ENCODE measurements at places on chromosomes 5 and 9. TPM values are rescaled to one million over a fixed set of nuclear protein-coding genes. Genes with fewer than 3 reads are reported as not detected.

DNA sequence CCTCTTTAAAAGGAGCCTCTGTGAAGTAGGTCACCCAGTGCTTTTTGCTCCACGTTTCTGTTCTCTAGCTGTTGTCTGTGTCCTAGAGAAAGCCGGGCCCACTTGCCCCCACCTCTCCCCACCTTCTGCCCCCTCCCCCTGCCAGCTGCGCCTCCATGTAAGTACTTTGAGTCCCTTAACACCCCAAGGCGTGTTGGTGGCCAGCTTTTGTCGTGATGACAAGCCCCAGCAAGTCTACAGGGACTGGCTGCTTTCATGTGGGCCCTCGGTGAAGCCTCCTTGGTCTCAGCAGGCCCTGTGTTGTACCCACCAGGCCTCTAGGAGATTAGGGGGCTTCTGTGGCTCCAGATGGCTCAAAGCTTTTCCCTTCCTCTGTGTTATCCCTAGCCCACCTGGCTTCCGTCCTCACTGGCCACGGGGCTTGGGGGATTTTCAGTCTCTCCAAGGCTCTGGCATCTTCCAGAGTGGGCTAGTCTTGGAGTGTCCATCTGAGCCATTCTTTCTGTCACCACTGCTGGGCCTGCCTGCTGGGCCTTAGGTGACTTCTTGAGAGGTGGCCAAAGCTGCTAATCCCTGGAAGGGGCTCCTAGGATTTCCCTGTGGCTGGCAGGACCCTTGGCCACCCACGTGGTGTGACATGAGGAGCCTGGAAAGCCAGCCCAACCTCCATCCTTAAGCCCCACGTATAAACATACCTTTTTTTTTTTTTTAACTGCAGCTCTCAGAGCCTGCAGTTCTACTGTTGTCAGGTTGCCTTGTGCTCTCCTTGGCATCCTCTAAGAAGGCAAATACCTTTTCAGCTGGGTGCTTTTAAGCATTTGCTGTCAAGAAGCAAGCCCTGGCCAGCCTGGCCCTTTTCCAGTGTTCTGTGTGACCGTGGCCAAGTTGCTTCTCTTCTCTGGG, 1.1 kb upstream of the NDST1 start:
- DNase-seq, result no peak

DNA sequence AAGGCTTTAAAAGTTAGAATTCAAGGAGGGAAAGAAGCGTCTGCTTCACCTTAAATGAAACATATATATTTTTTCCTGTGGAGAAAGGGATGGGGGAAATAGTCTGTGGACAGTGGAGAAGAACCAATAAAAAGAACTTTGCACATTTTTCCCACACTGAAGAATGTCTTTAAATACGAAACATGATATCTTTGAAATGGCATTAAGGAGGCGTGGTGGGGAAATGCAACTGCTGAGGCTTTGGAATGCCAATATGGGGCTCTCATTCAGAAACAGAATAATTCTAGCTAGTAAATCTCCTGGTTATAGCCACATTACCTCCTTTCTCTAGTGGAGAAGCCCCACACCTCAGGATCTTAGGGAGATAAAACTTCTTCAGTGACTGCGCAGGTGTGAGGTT, 46.8 kb downstream of the TNC start:
- DNase-seq, result no peak

GRCh38 chr5:141636106-141636412, 590 bp downstream of the HDAC3 start:
- no peak for DNase-seq

DNA sequence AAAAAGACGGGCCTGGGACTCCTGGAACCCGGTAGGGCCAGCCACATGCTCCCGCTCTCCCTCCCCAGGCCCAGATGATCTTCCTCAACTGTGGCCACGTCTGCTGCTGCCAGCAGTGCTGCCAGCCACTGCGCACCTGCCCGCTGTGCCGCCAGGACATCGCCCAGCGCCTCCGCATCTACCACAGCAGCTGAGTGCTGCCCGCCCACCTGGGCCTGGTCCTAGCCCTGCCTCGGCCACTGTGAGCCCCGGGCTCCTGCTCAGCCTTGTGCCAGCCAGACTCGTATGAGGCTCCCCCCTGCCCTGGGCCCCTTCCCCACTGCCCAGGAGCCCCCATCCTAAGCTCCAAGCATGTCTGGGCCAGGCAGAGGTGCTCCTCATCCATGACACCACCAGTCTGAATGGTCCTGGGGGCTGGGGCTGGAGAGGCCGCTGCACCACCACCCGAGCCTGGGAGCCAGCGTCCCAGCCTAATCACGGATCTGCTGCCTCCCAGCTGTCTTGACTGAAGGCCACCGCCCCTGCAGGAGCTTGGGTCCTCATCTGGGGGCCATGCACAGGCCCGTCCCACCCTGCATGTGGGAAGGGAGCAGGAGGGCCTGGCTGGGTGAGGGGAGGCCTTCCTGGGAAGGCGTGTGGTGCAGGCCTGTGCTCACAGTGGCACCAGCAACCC, 51.5 kb downstream of the LRSAM1 start:
- DNase-seq, result no peak

- no peak for DNase-seq
Observed at GRCh38 chr5:113578091-113578490, 64.6 kb downstream of the YTHDC2 start.

DNA sequence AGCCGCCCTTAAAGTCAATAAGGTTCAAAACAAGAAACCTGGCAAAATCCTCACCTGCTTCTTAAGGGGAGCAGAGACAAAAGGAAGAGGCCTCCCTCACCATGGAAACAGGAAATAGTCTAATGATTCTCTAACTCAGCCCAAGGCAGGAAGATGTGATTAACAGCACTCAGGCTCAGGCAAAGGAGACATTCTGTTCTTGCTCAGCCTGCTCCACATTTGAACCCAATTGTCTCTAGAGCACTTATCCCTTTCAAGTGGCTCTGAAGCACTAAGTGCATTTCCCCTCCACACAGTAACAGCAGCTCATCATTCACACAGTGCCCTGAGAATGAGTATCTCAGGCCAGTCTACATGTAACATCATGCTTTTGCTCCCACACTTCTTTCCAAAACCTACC, 72.3 kb downstream of the NIPSNAP3B start:
- no peak for DNase-seq

DNA sequence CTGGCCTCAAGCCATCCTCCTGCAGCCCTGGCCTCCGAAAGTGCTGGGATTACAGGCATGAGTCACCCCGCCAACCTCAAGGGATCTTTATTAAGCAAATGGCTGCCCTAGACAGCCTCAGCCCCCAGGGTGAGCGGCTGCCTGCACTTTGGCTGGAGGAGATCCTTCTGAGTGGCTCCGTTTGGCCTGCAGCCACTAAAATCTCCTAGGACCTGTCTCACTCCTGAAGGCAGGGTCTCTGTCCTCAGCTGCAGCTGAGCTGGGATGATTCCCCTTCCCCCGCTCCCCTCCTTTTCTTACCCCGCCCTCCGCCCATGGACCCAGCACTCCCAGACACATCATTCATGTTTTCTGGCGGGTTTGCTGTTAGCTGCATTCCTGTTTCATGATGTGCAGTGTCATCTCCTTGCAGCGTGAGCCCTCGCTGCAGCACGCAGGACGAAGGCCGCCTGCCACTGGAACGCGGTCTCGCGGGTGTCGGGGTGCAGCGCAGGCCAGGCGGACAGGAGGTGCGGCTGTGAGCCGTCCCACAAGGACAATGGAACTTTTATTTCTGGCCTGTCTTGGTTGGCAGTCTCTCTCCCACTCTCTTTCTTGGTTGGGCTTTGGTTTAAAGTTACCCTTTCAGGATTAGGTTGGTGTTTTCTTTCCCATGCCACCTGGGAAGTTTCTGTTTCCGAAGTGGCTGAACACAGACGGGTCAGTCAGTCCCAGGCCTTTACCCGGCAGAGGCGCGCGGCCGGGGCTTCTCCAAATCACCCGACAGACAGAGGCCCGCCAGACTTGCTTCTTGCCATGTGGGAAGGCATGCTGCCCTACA, 137.1 kb downstream of the FOXD1 start:
- no peak for DNase-seq

DNA sequence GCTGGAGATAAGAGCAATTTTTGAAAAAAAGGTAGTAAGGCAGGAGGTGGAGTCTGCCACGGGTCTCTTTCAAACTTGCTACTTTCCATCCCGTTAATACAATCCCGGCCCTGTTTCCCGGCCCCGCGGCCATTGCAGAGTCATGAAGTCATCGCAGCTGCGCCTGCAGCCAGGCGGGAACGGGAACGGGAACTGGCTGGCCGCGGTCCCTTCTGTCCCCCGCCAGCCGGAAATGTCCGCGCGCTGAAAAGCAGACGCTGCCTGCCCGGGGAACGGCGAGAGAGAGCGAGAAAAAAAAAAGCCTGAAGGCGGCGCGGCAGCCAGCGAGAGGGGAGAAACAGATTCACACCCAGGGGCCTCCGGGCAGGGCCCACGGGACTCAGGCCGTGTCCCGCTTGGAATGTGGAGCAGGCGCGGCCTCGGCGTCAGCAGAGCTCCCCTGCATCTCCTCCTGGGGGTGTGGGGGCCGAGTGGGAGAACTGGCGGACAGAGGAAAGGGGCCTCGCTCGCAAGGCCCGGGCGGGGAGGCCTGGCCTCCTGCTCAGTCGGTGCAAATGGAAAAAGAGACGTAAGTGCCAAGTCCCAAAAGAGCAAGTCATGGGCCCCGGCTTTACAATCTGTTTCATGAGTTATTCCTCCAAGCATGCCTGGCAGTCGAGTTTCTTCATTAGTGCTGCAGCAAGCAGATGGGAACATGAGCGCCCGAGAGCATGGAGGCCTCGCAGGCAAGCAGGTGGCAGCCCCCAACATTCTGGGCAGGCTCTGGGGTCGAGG, 201.2 kb upstream of the GAS1 start:
- peak; percentile 68 for DNase-seq

DNA sequence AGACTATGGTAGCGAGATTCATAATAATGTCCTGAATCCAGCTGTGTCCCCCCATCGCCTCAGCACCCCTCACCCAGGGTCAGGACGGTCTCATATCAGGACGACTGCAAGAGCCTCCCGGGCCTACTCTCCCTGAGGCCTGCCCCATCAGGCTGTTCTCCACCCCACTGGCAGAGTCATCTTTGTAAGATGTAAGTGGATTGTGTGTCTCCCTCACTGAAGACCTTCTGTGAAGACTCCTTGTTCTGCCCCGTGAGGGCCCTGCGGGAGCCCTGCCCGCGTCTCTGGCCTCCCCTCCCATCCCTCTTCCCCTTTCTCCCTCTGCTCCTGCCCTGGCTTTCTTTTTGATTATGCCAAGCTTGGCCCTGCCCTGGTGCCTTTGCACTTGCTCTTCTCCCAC, 43.9 kb upstream of the SAP30L start:
- no peak for DNase-seq

- no peak for DNase-seq
Observed at GRCh38 chr5:1535646-1536045, 11.9 kb upstream of the LPCAT1 start.

GRCh38 chr5:39639618-39640089, 214.9 kb upstream of the DAB2 start:
- DNase-seq, result no peak

DNA sequence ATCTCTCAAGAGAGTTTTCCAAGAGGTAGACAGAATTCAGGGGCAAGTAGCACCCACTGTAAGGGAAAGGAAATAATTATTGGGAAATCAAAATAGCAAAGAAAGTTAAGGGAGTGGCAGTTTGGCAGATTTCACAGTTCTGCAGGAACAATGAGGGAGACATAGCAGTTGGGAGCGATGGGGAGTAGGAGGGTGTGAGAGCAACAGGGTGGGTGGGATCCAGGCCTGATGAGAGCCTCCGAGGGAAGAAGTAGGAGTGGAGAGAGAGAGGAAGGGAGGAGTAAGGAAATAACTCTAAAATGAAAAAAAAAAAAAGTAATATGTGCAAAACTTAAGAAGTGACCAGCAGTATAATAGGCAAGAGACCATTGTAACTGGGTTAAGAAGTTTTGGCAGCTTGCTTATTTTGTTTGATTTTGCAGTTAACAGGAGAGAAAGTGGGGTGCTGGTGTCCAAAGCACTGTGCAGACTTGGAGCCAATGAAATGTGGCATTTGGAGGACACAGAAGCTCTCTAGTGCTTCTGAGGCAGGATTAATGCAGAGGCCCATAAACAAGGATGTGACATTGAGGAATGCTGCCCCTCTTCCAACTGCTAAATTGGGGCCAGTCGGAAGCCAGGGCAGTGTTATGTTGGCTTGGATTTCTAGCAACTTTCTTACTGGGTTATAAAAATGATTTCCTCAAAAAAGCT, 10.2 kb downstream of the TNFAIP8 start:
- no peak for DNase-seq

- DNase-seq, result no peak
Observed at GRCh38 chr5:50794812-50795211, 128.4 kb downstream of the PARP8 start.

DNA sequence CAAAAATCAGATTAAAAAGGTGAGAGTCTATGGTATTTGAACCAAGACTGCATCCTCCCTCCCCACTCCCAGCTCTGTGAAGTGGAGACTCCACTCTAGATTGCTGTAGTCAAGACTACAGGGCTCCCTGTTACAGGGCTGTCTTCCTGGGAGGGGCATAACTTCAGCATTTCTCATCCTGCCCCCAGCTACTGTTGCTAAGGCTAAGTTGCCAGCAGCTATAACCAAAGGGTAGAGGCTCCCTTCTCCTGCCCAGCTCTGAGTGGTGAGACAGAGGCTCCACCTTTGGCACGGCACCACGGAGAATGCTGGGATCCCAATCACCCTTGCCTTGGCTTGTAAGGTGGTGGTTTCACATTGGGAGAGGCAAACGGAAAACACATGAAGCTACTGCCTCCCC, 39.2 kb upstream of the GCNT4 start:
- no peak for DNase-seq

- DNase-seq, result no peak
Observed at GRCh38 chr5:179624841-179625271, 1.4 kb upstream of the HNRNPH1 start.

DNA sequence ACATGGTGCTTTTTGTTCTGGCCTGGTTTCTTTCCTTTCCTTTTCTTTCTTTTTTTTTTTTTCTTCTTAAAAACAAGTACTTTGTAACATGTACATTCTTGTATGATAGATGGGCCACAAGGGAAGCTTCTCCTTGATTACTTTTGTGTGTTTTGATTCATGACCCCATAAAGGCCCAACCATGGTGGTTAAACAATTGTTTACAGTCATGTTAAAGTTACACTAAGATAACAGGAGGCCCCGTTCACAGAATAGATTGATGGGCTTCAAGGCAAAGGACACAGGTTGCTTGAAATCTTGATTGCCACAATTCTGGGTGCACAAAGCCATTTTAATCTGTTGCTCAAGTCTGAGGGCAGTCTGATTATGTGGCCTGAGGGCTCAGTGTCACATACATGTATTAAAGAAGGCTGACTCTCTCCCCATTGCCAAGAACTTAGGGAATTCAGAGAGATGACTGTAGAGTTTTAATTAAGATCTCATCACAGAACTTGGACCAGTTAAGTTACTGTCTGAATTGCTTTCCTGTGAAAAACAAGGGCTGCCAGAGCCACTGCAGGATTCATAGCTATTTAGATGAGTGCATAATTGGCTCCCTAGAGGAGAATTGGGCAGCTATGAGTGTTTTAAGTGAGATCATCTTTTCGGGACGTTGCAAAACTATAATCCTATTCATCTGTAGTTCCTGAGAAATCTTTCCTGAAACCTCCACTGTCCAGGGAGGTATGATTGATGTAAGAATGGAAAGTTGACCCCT, 163.4 kb downstream of the TLE4 start:
- DNase-seq, result no peak

The BHMT2 gene
- total RNA-seq, result 11.0 TPM

The SEMA5A gene
- total RNA-seq, result 29.3 TPM

The C5orf58 gene
- 0.52 TPM for total RNA-seq

The ACTBL2 gene
- not detected for total RNA-seq

The MYO10 gene
- 16.2 TPM for total RNA-seq

The FBLL1 gene
- total RNA-seq, result 0.23 TPM

The ZNF300 gene
- total RNA-seq, result 5.0 TPM

The ZNF462 gene
- 37.1 TPM for total RNA-seq
